ENCODE measurements at places on chromosomes 12 and 14.

DNA sequence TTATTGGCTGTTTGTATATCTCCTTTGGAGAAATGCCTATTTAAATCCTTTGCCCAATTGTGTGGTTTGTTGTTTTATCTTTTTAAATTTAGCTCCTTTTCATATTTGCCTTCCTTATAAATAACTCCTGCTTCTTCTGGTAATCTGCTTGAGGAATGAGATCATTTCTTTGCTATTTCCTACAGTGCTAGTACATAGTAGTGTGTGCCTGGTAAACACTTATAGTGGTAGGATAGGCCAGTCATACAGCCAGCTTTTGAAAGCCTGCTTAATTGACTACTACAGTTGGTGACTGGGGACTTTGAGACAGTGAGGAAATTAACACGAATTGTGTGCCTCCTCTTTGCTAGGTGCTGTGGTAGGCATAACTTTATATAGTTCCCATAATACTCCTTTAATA lies 68.7 kb downstream of the BORCS5 start:
- DNase-seq: no peak

GRCh38 chr12:124995200-124995961 lies 1.9 kb downstream of the BRI3BP start:
- no peak for DNase-seq

- DNase-seq: no peak
These were observed 34.9 kb upstream of the CERS5 start for GRCh38 chr12:50201987-50202521.

- DNase-seq: no peak
These were observed 82.6 kb downstream of the DUSP16 start for GRCh38 chr12:12480074-12480473.

Measured in stimulated activated CD4-positive, alpha-beta T cell treated with anti-CD3 and anti-CD28 coated beads, Interleukin-15, amount 100 ng/mL, for 1 hour (primary cell).